Mesendoderm (in vitro differentiated cells): ENCODE measurements at places on chromosomes 6 and 20.

DNA sequence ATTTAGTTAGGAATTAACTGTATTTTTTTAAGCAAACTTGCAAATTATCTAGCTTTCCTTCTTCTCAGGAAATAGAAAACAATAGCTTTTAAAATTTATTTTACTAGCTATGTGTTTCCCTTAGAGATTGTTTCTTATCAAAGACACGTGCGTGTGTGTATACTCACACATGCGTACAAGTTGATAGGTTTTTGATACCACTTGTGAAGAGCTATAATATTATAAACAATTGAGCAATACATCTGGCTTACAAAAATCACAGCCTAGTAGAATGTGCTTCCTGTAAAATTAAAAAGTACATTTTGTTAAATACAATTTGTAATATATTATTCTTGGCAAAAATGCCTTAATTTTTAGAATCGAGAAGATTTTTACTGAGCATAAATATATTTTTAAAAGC lies 33.9 kb downstream of the COL12A1 start:
- no peaks in the 10 kb centered on the region for H3K36me3 ChIP-seq
- no peaks in the 10 kb centered on the region for H3K4me1 ChIP-seq
- H3K27ac ChIP-seq: no peak overlapping the region
- no peak for DNase-seq
- no peaks in the 10 kb centered on the region for H3K27me3 ChIP-seq
- H3K4me3 ChIP-seq: no peak overlapping the region

GRCh38 chr20:10504994-10505730 lies 70.1 kb downstream of the SLX4IP start:
- H3K4me3 ChIP-seq: no peak overlapping the region
- no peaks in the 10 kb centered on the region for H3K36me3 ChIP-seq
- H3K27ac ChIP-seq: no peak overlapping the region

DNA sequence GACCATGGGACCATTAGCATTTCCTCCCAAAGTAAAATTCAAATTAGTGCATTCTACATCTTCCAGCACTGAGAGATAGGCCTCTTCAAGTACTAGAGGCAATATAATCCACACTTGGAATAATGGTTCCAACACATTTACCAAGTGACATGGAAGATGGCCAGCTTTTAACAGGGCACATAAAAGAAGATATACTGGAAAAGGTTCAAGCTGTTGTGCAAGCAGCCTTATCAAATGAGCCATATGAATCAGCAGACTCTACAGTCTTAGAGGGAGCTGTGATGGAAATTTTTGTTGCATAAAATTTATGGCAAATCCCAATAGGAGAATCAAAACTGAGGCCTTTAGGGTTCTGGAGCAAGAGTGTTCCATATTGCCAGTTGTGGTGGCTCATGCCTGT lies 526.6 kb upstream of the IRAK1BP1 start:
- no peaks in the 10 kb centered on the region for H3K36me3 ChIP-seq
- no peak for DNase-seq
- no peak overlapping the region for H3K27ac ChIP-seq
- no peak overlapping the region for H3K4me3 ChIP-seq
- no peaks in the 10 kb centered on the region for H3K4me1 ChIP-seq

GRCh38 chr6:109229536-109229935 lies 134.2 kb downstream of the CEP57L1 start:
- no peaks in the 10 kb centered on the region for H3K36me3 ChIP-seq
- DNase-seq: no peak

GRCh38 chr6:155004017-155004416 lies 8.9 kb downstream of the TIAM2 start:
- no peak for DNase-seq
- H3K27ac ChIP-seq: no peak overlapping the region
- H3K4me1 ChIP-seq: no peaks in the 10 kb centered on the region
